ENCODE measurements at places on chromosomes 4 and X. TPM values are rescaled to one million over a fixed set of nuclear protein-coding genes. Genes with fewer than 3 reads are reported as not detected.

PGAM4 gene
- total RNA-seq, result 0.52 TPM

POU3F4 gene
- total RNA-seq, result not detected

ADH7 gene
- not detected for total RNA-seq

MAGEA12 gene
- not detected for total RNA-seq

MUC7 gene
- not detected for total RNA-seq

SOD3 gene
- not detected for total RNA-seq

GAGE12H gene
- total RNA-seq, result not detected

USP38 gene
- total RNA-seq, result 22.6 TPM

RXFP1 gene
- total RNA-seq, result not detected

C4orf54 gene
- total RNA-seq, result not detected

PNMA6E gene
- total RNA-seq, result not detected

- peaks cover 2% of the 10 kb centered on the region for H3K36me3 ChIP-seq
- DNase-seq, result no peak
- no peak overlapping the region for H3K27ac ChIP-seq
- no peaks in the 10 kb centered on the region for H3K27me3 ChIP-seq
These were observed 71.9 kb downstream of the PDLIM5 start for GRCh38 chr4:94523617-94524016.

GRCh38 chr4:40649321-40649720 lies 19.7 kb upstream of the RBM47 start:
- no peak overlapping the region for H3K27ac ChIP-seq
- DNase-seq, result no peak
- H3K27me3 ChIP-seq, result peaks cover 2% of the 10 kb centered on the region

DNA sequence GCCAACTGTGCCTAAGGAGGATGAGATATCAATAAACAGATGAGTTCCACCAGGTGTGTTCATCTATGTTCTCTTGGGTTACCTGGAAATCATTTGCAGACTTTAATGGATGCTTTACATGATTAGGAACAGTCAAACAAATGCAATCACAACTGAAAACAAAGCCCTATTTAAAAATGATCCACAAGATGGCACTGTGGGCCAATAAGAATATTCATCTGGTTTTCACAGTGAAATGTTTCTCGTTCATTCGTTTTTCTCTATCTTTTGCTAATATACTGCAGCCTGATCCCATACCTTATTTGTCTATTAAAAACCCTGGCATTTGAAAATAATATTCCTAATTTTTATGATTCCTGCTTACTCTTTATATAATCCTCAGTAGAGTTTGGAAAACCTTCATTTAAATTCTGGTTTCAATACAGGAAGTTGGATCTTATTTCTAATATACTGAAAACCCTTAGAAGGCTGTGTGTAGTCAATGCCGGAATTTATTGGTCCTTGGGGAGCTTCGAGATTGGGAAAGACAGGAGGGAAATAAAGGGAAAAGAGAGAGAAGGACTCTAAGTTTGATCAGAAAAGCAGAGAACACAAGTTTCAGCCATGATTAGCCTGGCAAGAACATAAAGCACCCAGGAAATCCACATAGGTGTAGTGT lies 63.8 kb upstream of the TAPT1 start:
- H3K36me3 ChIP-seq, result no peaks in the 10 kb centered on the region
- no peak for DNase-seq
- no peaks in the 10 kb centered on the region for H3K27me3 ChIP-seq
- H3K4me3 ChIP-seq, result no peak overlapping the region
- H3K27ac ChIP-seq, result no peak overlapping the region
- peaks cover 4% of the 10 kb centered on the region for H3K4me1 ChIP-seq

DNA sequence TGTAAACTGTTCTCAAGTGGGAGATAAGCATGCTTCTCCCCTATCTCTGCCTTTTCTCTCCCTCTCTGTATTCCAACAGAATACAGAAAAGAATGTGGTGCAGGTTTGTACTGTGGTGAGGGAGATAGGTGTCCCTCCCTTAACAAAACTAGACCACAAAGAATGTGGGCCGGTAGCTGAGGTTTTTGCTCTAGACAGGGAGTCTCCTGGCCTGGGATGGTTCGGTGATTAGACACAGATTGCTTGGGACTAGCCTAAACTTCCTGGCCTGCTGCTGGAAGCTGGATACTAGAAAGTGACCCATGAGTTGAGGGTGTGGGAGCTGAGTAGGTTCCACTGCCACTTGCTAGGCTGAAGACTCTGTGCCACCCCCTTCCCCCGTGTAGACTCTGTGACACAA lies 143.0 kb downstream of the CXXC4 start:
- no peaks in the 10 kb centered on the region for H3K27me3 ChIP-seq
- no peaks in the 10 kb centered on the region for H3K36me3 ChIP-seq
- H3K4me3 ChIP-seq, result no peak overlapping the region

GRCh38 chrX:69543572-69543971 lies 39.4 kb downstream of the NALF2 start:
- no peak for DNase-seq
- no peak overlapping the region for H3K4me3 ChIP-seq
- no peaks in the 10 kb centered on the region for H3K36me3 ChIP-seq
- H3K27me3 ChIP-seq, result no peaks in the 10 kb centered on the region

DNA sequence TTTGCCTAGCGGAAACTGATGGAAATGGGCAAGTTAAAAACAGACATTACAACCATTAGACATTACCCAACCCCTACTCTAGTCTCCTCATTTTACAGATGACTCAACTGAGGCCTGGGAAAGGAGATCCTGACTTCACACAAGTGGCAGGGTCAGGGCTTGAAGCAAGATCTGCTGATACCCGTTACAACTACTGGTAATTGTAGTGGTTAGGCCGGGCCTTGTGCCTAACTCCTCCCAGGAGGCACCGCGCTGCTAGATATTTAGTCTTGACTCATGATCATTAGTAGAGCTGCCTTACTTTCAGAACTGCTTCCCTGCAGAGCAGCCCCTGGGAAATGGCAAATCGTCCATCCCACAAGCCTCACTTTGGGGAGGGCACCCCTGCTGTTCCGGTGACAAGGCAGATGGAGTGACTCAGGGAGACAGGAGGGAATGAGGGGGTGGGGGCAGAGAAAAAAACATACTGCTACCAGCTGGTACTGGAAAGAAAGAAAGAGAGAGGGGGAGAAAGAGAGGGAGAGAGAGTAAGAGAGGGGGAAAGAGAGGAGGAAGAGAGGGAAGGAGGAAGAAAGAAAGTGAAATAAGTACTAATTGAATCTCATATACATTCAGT lies 12.2 kb downstream of the ARHGEF6 start:
- H3K4me3 ChIP-seq, result peak overlapping the region; percentile 75
- peak; percentile 57 for DNase-seq
- H3K4me1 ChIP-seq, result peaks cover 65% of the 10 kb centered on the region
- H3K27me3 ChIP-seq, result no peaks in the 10 kb centered on the region
- peak overlapping the region; percentile 89 for H3K27ac ChIP-seq

DNA sequence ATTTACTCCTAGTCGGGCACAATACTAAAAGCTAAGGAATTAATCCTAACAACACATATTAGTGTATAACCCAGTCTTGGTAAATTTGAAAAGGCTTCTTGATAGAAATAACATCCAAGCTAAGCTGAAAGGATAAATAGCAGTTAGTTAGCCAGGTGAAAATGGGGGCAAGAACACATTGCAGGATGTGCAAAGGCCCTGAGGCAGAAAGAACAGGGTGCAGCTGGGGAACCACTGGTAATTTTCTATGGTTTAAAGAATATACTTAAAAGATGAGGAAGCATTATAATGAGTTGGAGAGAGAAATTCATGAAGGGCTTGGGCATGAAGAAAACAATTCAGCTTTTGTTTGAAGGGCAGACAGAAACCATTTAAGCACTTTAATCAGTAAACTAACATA lies 689.0 kb downstream of the ADGRL3 start:
- no peak overlapping the region for H3K4me3 ChIP-seq
- H3K27me3 ChIP-seq, result no peaks in the 10 kb centered on the region
- H3K27ac ChIP-seq, result no peak overlapping the region
- H3K4me1 ChIP-seq, result no peaks in the 10 kb centered on the region
- DNase-seq, result no peak
- H3K36me3 ChIP-seq, result no peaks in the 10 kb centered on the region

DNA sequence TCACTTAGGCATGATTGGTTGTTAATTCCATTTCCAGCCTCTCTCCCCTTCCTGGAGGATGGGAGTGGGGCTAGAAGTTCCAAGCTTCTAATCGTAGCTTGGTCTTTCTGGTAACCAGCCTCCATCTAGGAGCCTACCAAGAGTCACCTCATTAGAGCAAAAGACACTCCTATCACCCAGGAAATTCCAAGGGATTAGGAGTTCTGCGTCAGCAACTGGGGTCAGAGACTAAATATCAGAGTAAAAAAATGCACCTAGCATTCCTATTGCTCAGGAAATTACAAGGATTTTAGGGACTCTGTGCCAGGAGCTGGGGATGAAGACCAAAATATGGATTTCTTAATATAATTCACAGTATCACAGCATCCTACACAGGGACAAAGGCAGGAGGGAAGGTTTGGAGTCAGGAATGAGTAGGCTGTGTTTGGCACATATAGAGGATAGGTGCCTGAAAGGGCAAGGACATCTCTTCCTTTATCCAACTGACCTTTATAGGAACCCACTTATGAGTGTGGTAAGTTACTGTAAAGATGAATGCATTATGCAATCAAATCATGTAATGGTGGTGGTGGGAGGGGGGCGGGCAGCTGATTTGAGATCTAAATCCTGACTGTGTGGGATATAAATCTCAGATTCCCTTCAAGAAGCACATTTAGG lies 30.5 kb upstream of the LIMCH1 start:
- H3K27me3 ChIP-seq, result no peaks in the 10 kb centered on the region
- no peaks in the 10 kb centered on the region for H3K36me3 ChIP-seq
- H3K4me1 ChIP-seq, result no peaks in the 10 kb centered on the region
- no peak overlapping the region for H3K27ac ChIP-seq
- no peak for DNase-seq
- H3K4me3 ChIP-seq, result no peak overlapping the region

DNA sequence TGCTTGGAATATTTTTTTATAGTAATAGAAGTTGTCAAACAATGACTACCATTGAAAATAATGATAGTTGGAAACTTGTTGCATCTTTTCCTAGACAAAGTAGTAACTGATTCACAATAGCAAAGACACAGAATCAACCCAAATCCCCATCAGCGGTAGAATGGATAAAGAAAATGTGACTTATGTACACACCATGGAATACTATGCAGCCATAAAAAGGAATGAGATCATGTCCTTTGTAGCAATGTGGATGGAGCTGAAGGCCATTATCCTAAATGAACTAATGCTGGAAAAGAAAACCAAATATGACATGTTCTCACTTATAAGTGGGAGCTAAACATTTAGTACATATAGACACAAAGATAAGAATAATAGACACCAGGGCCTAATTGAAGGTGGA lies 49.7 kb downstream of the ATP10D start:
- peaks cover 50% of the 10 kb centered on the region for H3K36me3 ChIP-seq
- H3K4me3 ChIP-seq, result no peak overlapping the region
- H3K27me3 ChIP-seq, result no peaks in the 10 kb centered on the region
- peaks cover 67% of the 10 kb centered on the region for H3K4me1 ChIP-seq
- no peak overlapping the region for H3K27ac ChIP-seq

DNA sequence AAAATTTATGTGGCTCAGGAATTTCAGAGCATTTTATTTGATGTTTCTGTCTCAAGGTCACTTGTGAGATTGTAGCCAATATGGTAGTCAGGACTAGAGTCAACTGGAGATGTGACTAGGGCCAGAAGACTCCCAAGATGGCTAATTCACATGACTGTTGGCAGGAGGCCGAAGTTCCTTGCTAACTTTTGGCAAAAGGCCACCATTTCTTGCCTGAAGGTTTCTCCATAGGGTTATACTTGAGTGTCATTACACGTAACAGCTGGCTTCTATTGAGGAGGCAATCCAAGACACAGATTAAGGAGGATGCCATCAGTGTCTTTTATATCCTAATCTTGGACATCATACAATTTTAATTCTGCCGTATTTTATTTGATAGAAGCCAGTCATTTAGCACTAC lies 162.3 kb upstream of the MAOA start:
- no peak overlapping the region for H3K27ac ChIP-seq
- H3K27me3 ChIP-seq, result no peaks in the 10 kb centered on the region
- DNase-seq, result no peak
- no peaks in the 10 kb centered on the region for H3K36me3 ChIP-seq

All from activated CD8-positive, alpha-beta T cell treated with anti-CD3 and anti-CD28 coated beads, Interleukin-2, amount 10 ng/mL, durations not matched to agents 7 days and 5 days (primary cell).